Stimulated activated CD4-positive, alpha-beta T cell treated with anti-CD3 and anti-CD28 coated beads, Interleukin-15, amount 100 ng/mL, for 48 hours (primary cell): ENCODE measurements at places on chromosomes 7 and 10.

DNA sequence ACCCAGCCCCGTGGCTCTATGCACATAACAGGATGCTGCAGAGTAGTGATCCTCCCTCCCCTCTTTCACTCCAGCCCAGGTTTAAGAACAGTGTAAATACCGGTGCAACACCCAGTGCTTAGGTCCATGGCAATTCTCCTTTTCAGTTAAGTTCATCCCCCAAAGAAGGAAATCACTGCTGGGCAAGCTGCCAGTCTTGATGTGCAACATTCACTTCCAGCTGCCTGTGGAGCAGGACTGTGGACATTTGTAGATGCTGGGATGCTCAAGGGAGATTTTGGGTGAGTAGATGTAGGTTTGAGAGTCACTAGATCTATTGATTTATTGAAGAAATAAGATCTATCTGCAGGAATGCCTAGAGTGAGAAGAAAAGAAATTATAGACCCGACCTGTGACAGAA lies 294.3 kb upstream of the KIAA1217 start:
- DNase-seq, result no peak

GRCh38 chr7:79897166-79897565 lies 237.5 kb upstream of the GNAI1 start:
- DNase-seq, result no peak

- no peak for DNase-seq
Measured at GRCh38 chr10:105725007-105725406, 1083.9 kb downstream of the SORCS3 start.

DNA sequence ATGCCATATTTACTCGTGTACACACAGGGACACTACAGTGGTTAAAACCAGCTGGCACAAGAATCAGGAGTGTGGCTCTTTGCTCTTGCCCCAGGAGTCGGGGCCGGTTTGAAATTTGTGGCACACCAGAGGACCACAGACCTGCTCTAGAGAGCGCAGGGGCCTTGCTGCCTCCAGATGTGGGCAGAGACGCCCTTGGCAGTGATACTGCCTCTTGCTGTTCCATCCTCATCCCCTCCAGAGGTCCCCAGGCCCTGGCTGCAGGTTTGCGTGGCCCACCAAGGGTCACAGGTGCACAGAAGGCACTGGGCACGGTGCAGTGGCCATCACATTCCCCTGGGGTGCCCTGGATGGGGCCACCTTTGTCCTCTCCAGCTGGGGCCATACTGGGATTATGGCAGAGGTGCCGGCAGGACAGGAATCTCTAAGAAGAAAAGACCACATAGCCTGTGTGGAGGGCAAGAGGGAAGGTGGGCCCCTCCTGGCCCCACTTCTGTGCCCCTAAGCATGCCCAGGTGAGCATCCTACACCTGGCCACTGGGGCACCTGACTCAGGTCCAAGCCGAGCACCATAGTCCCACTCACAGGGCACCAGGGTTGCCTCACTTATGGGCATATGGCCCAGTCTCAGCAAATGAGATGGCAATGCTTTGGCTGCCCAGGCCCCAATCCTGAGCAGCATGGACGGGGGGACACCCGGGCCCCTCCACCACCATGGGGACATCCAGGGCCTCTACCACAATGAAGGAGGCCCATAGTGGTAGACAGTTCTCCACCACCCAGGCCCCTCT lies 45.6 kb downstream of the FOXL3 start:
- no peak for DNase-seq

GRCh38 chr10:13383399-13383761 lies 35.3 kb upstream of the SEPHS1 start:
- DNase-seq, result no peak

- DNase-seq, result no peak
Measured at GRCh38 chr7:140235114-140235513, 58.3 kb upstream of the KDM7A start.

GRCh38 chr10:11169976-11170375 lies 152.3 kb downstream of the CELF2 start:
- no peak for DNase-seq

GRCh38 chr10:93799155-93799708 lies 41.5 kb downstream of the LGI1 start:
- no peak for DNase-seq

GRCh38 chr7:66075590-66076461 lies at the start of gene ASL:
ASL (plus strand) TSS chr7:66075819; CDS start chr7:66076082, 263 bp downstream.
- DNase-seq, result peak; percentile 90

DNA sequence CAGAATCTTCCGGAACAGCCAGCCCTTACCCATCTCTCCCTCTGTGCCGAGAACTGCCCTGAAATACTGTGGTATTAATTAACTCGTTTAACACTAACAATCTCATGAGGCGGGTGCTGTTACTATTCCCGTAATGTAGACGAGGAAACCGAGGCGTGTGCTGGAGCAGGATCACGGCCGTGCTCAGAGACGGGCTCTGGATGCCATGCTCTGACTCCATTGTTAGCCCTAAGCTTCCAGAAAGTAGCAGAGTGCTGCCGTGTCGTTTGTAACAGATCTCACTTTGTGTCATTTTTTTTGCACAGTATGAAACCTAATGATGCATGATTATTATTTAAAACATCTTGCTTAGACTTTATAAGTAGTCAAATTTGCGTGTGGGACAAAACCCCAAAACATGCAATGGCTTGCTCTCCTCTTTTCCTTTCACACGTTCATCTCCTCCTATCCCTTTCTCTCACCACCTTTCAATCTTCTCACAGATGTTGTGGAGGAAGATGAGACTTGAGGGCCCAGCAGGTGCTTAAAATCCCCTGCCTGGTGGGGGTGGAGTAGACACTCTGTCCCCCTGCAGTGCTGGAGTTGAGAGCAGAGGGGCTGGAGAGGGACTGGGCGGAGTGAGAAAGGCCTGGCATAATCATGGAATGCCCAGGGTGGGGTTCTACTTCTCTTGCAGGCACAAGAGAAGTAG lies 482 bp upstream of the ACTR3C start:
- DNase-seq, result no peak

- no peak for DNase-seq
Measured at GRCh38 chr7:33813331-33813730, 92.0 kb upstream of the BMPER start.

- no peak for DNase-seq
Measured at GRCh38 chr7:26538689-26539088, 247.0 kb downstream of the SNX10 start.

DNA sequence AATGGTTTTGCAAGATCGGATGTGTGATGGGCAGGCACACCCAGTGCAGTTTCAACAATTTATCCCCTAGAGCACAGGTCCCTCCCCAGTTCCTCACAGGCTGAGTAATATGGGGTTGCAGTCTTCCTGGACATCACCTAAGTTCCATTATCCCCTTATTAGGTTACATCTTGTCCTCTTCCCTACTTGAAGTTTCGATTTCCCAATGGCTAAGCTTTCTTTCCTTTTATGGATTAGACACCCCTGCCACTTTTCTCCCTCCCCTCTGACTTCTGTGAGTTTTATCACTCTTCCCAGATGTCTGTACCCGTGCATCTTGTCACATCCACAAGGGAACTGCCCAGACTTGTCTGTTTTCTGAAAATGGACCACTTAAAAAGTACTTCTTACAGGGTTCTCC lies 2.4 kb upstream of the NIPSNAP2 start:
- DNase-seq, result no peak

DNA sequence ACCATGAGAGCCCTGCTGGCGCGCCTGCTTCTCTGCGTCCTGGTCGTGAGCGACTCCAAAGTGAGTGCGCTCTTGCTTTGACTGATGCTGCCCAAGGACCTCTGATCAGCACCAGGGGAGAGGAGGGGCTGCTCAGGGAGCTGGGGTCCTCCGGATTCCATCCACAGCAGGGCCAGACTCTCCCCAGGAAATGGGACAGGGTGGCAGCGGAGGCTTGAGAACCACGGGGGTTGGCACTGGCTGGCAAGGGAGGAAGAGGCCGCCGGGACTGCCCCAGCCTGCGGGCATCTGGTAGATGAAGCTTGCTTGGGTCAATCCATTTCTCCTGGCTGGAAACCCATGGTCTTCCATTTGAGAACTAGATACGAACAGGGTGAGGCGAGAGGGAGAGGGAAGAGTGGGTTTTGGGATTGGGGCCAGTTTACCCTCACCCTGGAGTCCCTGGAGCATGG lies 647 bp downstream of the PLAU start:
- DNase-seq, result no peak

- no peak for DNase-seq
Measured at GRCh38 chr10:119454316-119454715, 88.2 kb downstream of the RGS10 start.

DNA sequence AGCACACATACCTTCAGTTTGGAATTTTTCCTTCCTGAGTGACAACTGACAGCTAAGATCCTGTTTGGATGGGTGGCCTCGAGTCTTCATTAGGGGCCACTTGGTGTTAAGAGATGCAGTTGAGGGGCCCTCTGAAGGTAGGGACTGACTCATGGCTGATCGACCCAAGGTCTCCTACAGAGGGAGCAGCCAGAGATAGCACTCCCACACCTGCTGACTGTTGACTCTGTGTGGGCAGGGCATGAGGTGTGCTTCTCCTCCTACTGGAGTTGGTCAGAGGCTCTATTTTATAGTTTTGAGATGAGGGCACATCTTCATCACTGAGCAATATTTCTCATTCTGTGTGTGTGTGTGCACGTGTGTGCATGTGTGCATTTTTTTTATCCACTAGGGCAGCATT lies 378.8 kb upstream of the PODXL start:
- no peak for DNase-seq

DNA sequence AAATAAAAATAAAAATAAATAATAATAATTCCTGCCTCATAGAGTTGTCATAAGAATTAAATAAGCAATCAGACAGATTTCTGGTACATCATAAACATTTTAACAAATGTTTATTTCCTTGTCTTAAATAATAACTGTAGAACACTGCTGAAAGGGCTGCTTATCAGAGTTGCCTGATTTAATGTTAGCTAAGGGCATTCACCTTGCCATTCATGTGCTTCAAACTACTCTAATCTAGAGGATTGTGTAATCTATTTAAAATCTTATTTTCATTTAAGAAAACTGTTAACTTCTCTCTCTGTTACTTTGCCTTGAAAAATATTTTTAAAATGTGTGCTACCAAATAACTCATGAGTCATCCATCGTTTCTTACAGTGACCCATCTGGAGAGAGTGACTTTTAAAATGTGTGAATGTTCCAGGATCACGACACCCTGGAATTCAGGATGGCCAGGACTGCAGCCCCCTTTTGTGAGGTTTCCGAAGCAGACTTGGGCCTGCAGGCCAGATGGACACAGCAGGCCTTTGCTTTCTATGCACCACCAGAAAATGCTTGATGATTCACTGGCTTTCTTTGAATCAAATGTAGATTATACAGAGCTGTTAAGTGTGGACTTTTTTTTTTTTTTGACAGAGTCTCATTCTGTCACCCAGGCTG lies 109.1 kb upstream of the TNS3 start:
- DNase-seq, result no peak

- no peak for DNase-seq
Measured at GRCh38 chr7:143436325-143436946, 6.8 kb upstream of the TAS2R60 start.

DNA sequence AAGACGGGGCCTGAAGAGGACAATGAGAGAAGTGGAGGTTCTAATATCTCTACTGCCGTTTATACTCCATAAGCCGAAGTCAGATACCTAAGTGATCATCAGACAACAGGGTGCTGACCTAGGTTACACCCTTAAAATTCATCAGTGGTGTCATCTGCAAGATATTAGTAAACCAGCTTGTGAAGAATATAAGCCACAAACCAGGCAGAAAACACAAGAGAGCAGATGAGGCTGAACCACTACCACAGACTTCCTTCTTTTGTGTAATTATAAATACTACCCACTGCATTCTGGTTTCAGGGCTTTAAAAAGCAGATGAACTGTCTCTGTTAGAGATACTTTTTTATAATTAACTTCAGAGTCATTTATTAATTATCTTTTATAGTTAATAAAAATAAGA lies 69.0 kb upstream of the LRRC17 start:
- DNase-seq, result no peak

DNA sequence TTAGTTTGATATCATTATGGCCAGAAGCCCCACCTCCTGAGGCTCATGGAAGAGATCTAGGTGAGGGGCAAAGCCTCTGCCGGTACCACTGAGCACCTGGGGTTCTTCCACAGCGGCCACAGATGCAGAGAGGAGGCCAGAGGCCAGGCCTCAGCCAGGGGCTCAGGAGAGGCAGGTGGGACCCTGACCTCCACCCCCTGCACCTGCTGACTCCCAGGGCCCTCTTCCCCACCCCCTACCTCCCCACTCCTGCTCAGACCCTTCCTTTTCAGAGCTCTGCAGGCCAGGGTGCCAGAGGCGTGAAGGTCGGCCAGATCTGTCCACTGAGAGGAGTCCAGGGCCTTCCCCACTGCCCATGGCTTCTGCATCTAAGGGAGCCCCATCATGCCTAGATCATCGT lies 178.7 kb upstream of the PPP2R2D start:
- DNase-seq, result no peak

DNA sequence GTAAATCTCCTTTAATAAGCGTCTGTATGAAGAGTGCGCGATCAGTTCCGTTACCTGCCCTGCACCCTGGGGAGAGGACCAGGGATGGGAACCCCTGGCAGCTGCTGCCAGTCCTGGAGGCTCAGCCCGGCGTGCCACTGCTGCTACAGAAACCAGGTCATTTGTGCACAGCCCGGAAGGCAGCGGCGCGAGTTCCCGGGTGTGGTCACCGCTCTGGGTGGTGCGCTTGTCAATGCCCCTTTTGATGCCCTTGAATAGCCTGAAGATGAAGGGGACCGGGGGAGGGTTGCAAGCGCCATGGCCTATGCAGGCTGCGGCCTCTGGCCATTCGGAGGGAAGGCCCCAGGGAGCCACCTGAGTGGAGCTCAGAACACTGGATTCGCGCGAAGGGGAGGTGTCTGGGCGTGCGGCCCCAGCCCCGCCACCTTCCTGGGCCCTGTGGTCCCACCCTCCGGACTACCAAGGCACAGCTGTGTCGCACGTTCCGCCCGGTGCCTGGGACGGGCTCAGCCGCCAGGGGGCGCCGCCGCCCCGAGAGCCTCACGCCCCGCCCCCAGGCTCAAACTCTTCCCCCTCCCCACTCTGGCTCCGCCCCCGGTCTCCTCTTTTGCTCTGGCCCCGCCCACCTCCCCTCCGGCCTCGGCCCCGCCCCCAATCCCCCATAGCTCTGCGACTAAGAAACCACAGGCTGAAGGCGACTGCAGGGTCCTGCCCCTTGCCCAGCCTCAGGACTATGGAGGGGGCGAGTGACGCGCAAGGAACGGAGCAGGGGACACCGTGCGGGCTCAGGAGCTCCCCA lies 16.5 kb downstream of the AP5Z1 start:
- peak; percentile 79 for DNase-seq

- DNase-seq, result no peak
Measured at GRCh38 chr7:158946329-158946728, 90.0 kb downstream of the DYNC2I1 start.

GRCh38 chr10:99341860-99342490 lies 12.8 kb downstream of the CNNM1 start:
- DNase-seq, result no peak

DNA sequence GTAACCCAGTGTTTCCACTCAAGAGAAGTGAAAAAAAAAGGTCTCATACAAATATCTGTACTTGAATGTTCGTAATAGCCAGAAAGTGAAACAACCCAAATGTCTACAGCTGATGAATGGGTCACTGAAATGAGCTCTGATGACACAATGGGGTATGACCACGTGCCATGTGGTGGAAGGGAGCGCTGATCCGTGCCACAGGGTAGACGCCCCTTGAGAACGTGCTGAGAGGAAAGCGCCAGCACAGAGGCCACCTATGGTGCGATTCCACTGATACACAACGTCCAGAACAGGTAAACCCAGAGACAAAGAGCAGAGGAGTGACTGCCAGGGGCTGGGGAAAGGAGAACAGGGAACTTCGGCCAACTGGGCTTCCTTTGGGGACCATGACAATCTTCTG lies 50.3 kb downstream of the MAD1L1 start:
- no peak for DNase-seq
